Panc1 (cell line): ENCODE measurements at places on chromosomes 11 and 22. TPM values are rescaled to one million over a fixed set of nuclear protein-coding genes. Genes with fewer than 3 reads are reported as not detected.

DNA sequence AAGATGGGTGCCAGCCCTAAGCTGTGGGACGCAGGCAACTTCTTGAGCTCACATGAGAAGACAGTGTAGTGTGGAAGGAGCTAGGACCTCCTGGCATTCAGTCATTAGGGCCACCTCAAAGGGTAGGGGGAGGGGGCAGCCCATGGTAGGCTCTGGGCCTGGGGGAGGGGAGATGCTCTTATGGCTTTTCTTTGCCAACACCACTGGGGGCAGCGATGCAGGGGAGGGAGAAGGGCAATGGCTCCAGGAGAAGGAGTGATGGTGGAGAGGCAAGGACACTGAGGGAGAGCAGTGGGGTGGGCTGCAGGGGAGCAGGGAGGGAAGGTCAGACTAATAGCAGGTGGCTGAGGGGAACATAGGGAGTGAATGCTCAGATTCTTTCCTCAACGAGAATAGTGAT, 63.3 kb upstream of the SUSD2 start:
- no peak overlapping the region for H3K4me3 ChIP-seq
- no peak overlapping the region for H3K27ac ChIP-seq
- no peaks in the 10 kb centered on the region for H3K36me3 ChIP-seq
- no peaks in the 10 kb centered on the region for H3K4me1 ChIP-seq

- peaks cover 4% of the 10 kb centered on the region; the same call in 1 of the 2 replicates for H3K27me3 ChIP-seq
- H3K36me3 ChIP-seq = no peaks in the 10 kb centered on the region
- no peak overlapping the region for H3K4me3 ChIP-seq
- H3K27ac ChIP-seq = no peak overlapping the region
Measured at GRCh38 chr11:3175194-3175593, 10.1 kb upstream of the OSBPL5 start.

DNA sequence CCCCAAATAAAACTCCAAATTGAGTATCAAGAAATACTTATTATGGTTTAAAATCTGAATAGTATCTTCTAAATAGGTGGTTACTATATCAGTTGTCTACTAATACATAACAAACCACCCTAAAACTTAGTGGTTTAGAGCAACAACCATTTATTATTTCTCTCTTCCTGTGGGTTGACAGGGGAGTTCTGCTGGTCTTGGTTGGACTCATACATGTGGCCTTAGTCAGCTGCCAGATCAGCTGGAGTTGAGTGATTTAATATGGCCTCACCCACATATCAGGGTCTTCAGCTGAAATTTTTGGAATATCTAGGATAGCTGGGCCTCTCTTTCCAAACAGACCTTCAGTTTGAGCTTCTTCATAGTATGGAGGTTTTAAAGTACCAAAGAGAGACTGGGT, 34.5 kb downstream of the C11orf65 start:
- DNase-seq = no peak
- H3K27me3 ChIP-seq = no peaks in the 10 kb centered on the region
- no peaks in the 10 kb centered on the region for H3K36me3 ChIP-seq
- H3K4me3 ChIP-seq = no peak overlapping the region

GRCh38 chr11:16924826-16925560, 89.2 kb downstream of the PLEKHA7 start:
- peaks cover 10% of the 10 kb centered on the region for H3K27me3 ChIP-seq
- no peak for DNase-seq
- H3K36me3 ChIP-seq = no peaks in the 10 kb centered on the region
- no peak overlapping the region for H3K27ac ChIP-seq

GRCh38 chr11:689625-690024, 5.4 kb downstream of the DEAF1 start:
- H3K27ac ChIP-seq = no peak overlapping the region
- DNase-seq = no peak
- H3K4me3 ChIP-seq = no peak overlapping the region
- H3K4me1 ChIP-seq = peaks cover 30% of the 10 kb centered on the region

GRCh38 chr11:17568944-17569343, 21.9 kb downstream of the OTOG start:
- no peaks in the 10 kb centered on the region for H3K36me3 ChIP-seq
- peaks cover 8% of the 10 kb centered on the region for H3K27me3 ChIP-seq
- H3K27ac ChIP-seq = no peak overlapping the region
- no peak overlapping the region for H3K4me3 ChIP-seq

- no peaks in the 10 kb centered on the region for H3K36me3 ChIP-seq
- no peaks in the 10 kb centered on the region for H3K27me3 ChIP-seq
Measured at GRCh38 chr11:93063086-93063485, 93.6 kb downstream of the MTNR1B start.

GRCh38 chr11:111204211-111204610, 41.3 kb upstream of the POU2AF2 start:
- no peak for DNase-seq
- H3K27ac ChIP-seq = no peak overlapping the region
- no peaks in the 10 kb centered on the region for H3K36me3 ChIP-seq
- no peaks in the 10 kb centered on the region for H3K27me3 ChIP-seq

DNA sequence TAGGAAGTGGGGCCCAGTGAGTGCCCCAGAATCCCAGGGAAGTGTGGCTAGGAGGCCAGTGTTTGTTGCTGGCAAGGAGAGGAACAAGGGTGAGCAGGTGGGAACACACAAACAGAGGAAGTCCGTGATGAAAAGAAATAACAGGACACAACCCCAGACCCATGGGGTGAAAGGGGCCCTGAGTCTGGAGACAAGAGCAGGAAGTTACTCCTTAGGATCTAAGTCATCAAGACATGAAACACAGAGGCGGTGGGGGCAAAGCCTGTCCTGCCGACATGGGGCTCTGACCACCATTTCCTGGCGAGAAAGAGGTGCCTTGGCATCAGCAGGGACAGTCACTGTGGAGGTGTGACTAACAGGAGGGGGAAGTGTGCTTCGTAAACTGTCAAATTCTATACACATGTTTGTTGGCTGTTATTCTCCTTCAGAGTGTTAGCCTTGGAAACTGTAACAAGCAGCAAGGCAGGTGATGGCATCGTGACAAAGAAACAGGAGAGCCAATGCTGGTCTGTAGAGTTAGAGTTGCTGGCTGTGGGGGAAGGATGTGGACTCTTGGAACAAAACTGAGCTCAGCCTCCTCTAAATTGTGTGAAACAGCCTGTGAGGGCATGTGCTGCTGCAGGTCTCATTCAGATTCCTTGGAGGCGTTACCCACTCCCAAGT, 21.7 kb downstream of the CHST1 start:
- peaks cover 22% of the 10 kb centered on the region for H3K27me3 ChIP-seq
- no peak overlapping the region for H3K4me3 ChIP-seq
- H3K4me1 ChIP-seq = no peaks in the 10 kb centered on the region

DNA sequence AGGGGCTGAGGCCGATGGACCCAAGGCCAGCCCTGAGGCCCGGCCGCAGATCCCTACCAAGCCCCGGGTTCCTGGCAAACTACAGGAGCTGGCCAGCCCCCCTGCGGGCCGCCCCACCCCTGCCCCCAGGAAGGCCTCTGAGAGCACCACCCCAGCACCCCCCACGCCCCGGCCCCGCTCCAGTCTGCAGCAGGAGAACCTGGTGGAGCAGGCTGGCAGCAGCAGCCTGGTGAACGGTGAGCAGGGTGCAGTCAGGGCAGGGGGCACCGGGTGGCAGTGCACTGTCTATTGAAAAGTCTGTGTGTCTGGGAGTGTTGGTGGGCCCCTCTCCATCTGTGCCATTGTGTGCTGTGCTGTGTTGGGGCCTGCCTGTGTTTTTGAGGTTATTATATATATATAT, 16.1 kb downstream of the MICALL1 start:
- no peaks in the 10 kb centered on the region for H3K4me1 ChIP-seq
- H3K27ac ChIP-seq = no peak overlapping the region
- H3K4me3 ChIP-seq = no peak overlapping the region
- DNase-seq = no peak
- no peaks in the 10 kb centered on the region for H3K36me3 ChIP-seq

GRCh38 chr22:32073262-32073661, 30.2 kb downstream of the SLC5A1 start:
- no peak overlapping the region for H3K27ac ChIP-seq
- peaks cover 3% of the 10 kb centered on the region; the same call in 1 of the 2 replicates for H3K27me3 ChIP-seq
- no peak overlapping the region for H3K4me3 ChIP-seq
- no peaks in the 10 kb centered on the region for H3K36me3 ChIP-seq

- H3K27ac ChIP-seq = no peak overlapping the region
- DNase-seq = no peak
- no peak overlapping the region for H3K4me3 ChIP-seq
- peaks cover 3% of the 10 kb centered on the region; the same call in 1 of the 2 replicates for H3K27me3 ChIP-seq
Measured at GRCh38 chr11:79412761-79413160, 28.1 kb downstream of the TENM4 start.

DNA sequence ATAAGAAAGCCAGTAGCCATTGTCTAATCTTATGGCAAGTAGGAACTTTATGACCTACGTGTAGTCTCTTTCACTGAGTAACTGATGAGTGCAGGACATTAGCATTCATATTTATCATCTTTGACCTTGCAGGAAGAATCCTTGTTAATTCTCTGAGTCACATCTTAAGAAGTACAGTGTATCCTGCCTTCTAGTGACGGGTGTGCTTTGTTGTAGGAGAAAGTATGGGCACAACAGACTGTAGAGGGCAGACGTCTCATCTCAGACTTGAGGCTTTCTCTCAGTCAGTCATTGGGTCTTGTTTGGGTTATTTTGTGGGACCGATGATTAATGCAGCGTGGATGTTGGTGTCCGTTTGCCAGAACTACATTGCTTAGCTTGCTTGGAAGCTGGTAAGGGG, 6.8 kb downstream of the RNF214 start:
- DNase-seq = no peak
- H3K27me3 ChIP-seq = no peaks in the 10 kb centered on the region
- peaks cover under 1% of the 10 kb centered on the region for H3K4me1 ChIP-seq
- H3K36me3 ChIP-seq = peaks cover 10% of the 10 kb centered on the region
- H3K4me3 ChIP-seq = no peak overlapping the region
- no peak overlapping the region for H3K27ac ChIP-seq

- no peaks in the 10 kb centered on the region for H3K27me3 ChIP-seq
- H3K4me1 ChIP-seq = no peaks in the 10 kb centered on the region
- H3K36me3 ChIP-seq = no peaks in the 10 kb centered on the region
- no peak overlapping the region for H3K4me3 ChIP-seq
- no peak for DNase-seq
Measured at GRCh38 chr11:103994518-103994917, 41.9 kb upstream of the DDI1 start.

- no peak for DNase-seq
- no peaks in the 10 kb centered on the region for H3K4me1 ChIP-seq
- H3K4me3 ChIP-seq = no peak overlapping the region
- no peak overlapping the region for H3K27ac ChIP-seq
- H3K27me3 ChIP-seq = no peaks in the 10 kb centered on the region
- no peaks in the 10 kb centered on the region for H3K36me3 ChIP-seq
Measured at GRCh38 chr11:70502677-70503467, 104.5 kb downstream of the CTTN start.

- no peaks in the 10 kb centered on the region for H3K27me3 ChIP-seq
- peaks cover 30% of the 10 kb centered on the region for H3K4me1 ChIP-seq
- H3K36me3 ChIP-seq = no peaks in the 10 kb centered on the region
- H3K4me3 ChIP-seq = peak overlapping the region; percentile 72
- no peak for DNase-seq
Measured at GRCh38 chr11:8870411-8871170, 40.4 kb upstream of the AKIP1 start.

- H3K27me3 ChIP-seq = no peaks in the 10 kb centered on the region
- H3K4me1 ChIP-seq = peaks cover 41% of the 10 kb centered on the region
- peak within 1 kb of the TSS; percentile 79 for H3K27ac ChIP-seq
- no peaks in the 10 kb centered on the region for H3K36me3 ChIP-seq
- peak; percentile 78 for DNase-seq
- peak within 1 kb of the TSS; percentile 49 for H3K4me3 ChIP-seq
Measured at GRCh38 chr11:112163875-112164685, at the start of gene IL18. Gene IL18 (minus strand): TSS chr11:112164094. CDS start chr11:112155053, 9,041 bp downstream.

DNA sequence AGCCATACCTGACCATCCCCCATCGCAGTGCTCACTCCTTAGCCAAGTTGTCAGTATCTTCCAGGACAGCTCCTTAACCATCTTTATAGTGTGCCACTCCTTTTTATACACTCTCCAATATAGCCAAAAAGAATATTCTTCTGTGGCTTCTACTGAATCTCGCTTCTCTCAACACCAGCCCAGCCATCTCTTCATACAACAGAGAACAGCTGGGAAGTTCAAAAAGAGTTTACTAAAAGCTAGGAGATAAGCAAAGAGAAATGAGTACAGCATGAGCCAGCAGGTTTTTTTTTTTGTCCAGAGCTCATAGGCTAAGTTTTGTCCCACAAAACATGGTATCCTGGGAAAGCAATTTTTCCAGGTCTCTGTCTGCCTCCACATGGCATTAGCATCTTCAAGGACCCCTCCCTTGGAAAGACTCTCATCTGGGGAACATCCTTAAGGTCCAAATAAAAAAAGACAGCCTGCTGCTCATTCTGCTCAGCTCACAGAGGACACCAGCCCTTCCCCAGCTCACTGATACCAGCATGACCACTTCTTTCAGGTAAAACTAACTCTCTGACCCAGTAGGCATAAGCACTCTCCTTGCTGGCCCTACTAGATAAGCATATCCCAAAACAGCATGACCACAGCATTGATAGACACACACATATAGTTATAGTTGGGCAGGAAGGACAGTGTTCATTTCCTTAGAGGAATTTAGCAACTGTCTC, 48.8 kb upstream of the YWHAH start:
- no peaks in the 10 kb centered on the region for H3K4me1 ChIP-seq
- DNase-seq = no peak
- no peaks in the 10 kb centered on the region for H3K27me3 ChIP-seq
- no peak overlapping the region for H3K27ac ChIP-seq

DNA sequence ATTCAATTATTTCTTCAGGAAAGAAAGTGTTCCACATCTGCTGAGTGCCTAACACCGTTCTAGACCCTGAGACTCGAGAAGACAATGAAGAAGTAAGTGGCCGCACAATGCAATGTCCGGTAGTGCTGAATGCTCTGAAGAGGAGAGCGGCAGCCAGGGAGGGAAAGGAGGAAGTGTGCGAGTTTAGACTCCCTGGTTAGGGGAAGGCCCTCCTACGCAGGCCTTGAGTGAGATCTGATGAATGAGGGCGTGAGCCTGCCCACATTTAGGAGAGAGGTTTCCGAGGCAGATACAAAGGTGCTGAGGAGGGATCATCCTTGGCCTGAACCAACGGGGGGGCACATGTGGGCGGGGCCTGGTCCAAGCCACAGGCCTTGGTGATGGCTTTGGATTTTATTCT, 558.6 kb downstream of the NTM start:
- no peak overlapping the region for H3K4me3 ChIP-seq
- no peak for DNase-seq
- no peaks in the 10 kb centered on the region for H3K36me3 ChIP-seq
- no peak overlapping the region for H3K27ac ChIP-seq
- H3K4me1 ChIP-seq = no peaks in the 10 kb centered on the region

DNA sequence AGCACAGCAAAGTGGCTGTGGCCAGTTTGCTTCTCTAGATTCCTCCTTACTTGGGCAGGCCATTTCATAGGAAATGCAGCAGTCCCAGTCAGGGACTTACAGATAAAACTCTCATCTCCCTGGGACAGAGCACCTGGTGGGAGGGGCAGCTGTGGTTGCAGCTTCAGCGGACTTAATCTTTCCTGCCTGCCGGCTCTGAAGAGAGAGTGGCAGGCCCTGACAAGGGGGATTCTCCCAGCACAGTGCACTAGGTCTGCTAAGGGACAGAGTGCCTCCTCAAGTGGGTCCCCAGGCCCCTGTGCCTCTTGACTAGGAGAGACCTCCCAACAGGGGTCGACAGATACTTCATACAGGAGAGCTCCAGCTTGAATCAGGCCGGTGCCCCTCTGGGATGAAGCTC, 1649.1 kb downstream of the LRRC4C start:
- no peak overlapping the region for H3K4me3 ChIP-seq
- no peak for DNase-seq
- H3K27ac ChIP-seq = no peak overlapping the region
- H3K36me3 ChIP-seq = no peaks in the 10 kb centered on the region

The NTM gene
- 0.10 TPM for total RNA-seq

The TRIM49 gene
- total RNA-seq = not detected

The HPX gene
- total RNA-seq = 1.0 TPM

The KRTAP5-8 gene
- total RNA-seq = not detected

The SNX32 gene
- total RNA-seq = not detected

The PTPRCAP gene
- total RNA-seq = 0.82 TPM

The GPR83 gene
- 0.05 TPM for total RNA-seq

The UCP2 gene
- 68.8 TPM for total RNA-seq

The OR52A5 gene
- total RNA-seq = not detected

The MRGPRX3 gene
- not detected for total RNA-seq
